ENCODE measurements at places on chromosomes 12 and 14.

DNA sequence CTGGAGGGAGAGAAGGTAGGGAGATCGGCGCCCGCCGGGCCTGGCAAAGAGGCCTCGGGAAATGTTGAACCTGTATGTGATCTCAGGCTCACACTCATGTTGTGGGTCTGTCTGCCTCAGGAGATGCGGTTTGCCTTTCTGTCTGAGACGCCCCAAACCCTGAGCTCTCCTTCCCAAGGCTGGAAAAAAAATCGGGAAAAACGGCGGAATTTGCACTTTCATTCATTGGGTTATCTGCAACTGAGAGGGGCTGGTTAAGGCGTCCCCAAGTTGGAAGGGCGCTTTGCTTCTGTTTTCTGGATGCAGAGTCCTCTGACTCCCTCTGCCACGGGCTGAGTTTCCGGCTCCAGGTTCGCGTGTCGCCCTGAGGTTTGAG, 5.0 kb upstream of the HOXC9 start:
- no peak for DNase-seq

DNA sequence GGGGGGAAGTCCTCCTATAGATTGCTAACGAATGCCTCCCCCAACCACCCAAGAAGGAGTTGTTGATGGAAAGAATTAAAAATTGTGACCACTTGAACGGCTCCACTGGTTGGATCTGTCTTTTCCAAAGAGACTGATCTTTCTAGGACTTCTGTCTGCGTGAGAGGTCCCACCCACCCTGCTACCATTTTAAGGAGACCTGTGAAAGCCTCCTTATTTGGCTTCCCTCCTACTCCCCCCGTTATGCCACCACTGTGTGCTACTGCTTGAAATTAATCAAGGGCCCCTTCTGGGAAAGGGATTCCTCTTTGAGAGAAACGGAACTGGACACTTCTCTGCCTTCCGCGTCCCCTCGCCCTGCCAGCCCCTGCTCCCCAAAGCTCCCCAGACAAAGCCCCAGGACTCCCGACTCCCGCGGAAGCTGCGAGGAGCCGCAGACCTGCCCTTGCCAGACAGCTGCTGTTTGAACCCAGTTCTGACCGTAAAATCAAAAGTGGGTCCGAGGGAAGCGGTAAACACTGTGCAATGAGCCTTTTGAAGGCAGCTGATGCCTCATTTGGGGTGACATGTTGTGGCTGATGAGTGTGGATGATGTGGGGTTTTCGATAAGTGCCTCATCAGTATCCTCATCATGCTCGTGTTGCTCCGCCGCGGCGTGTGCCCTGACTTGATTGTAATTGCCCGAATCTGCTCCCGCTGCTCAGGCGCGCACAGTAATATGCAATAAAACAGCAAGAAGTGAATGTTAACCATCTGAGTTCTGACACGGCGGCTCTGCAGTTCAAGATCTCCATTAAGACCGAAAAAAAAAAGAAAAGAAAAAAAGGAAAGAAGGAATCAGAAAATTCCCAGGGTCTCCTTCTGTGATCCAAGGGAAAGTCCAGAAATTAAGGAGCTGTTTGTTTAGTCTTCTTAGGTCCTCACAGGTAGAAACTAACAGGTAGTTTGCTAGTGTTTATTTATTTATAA, 48.2 kb downstream of the MBIP start:
- no peak for DNase-seq

DNA sequence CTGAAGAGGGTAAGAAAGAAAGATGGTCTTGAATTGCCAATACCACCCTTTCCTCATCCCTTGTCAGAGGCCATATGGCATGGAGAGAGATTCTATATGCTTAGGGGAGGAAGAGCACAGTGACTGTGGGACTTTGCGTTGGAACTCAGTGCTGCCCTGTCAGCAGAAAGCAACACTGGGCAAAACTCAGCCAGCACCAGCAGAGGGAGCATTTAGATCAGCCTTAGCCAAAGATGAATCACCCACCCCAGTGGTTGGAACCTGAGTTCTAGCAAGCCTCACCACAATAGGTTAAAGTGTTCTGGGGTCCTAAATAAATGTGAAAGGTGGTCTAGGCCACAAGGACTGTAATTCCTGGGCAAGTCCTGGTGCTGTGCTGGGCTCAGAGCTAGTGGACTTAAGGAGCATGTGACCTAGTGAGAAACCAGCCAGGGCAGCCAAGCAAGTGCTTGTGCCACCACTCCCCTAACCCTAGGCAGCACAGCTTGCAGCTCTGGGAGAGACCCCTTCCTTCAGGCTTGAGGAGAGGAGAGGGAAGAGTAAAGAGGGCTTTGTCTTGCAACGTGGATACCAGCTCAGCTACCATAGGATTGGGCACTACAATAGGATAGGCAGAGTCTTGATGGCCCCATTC, 11.4 kb upstream of the BCAT1 start:
- peak; percentile 4 for DNase-seq

- no peak for DNase-seq
Measured at GRCh38 chr14:99529899-99530298, 48.7 kb downstream of the CCNK start.

- DNase-seq = no peak
Measured at GRCh38 chr14:34684578-34684977, 29.8 kb downstream of the CFL2 start.

DNA sequence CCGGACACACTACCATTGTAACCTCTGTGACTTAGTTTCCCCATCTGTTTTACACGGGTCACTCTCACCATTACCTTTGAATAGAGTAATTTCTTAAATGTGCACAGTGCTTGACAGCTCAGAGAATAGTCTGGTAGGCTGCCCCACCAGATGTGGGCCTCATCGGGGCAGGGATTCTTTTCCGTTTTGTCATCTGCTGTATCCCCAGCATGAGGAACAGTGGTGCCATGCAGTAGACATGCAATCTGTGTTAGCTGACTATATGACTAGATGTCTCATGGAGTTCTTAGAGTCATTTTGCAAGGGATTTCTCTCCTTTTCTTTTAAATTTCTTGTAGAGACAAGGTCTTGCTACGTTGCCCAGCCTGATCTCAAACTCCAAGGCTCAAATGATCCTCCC, 44.9 kb upstream of the PLEKHG3 start:
- no peak for DNase-seq

DNA sequence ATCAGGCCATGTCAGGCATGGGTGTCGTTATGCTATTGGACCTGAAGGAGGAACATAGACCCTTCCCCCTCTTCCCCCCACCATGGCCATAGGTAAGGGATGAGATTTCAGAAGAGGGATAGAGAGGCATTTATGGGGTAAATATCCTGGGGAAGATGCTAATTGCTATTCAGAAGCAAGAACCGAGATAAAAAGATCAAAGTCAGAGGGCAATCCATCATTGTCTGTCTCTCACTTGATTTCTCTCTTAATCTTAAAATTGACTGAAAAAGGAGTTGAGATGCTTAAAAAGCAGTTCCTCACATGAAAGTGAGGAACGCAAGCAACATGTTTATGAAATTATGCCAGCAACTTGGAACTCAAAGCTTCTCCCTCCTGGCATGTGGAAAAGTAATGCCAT, 212.0 kb downstream of the RPAP3 start:
- no peak for DNase-seq

DNA sequence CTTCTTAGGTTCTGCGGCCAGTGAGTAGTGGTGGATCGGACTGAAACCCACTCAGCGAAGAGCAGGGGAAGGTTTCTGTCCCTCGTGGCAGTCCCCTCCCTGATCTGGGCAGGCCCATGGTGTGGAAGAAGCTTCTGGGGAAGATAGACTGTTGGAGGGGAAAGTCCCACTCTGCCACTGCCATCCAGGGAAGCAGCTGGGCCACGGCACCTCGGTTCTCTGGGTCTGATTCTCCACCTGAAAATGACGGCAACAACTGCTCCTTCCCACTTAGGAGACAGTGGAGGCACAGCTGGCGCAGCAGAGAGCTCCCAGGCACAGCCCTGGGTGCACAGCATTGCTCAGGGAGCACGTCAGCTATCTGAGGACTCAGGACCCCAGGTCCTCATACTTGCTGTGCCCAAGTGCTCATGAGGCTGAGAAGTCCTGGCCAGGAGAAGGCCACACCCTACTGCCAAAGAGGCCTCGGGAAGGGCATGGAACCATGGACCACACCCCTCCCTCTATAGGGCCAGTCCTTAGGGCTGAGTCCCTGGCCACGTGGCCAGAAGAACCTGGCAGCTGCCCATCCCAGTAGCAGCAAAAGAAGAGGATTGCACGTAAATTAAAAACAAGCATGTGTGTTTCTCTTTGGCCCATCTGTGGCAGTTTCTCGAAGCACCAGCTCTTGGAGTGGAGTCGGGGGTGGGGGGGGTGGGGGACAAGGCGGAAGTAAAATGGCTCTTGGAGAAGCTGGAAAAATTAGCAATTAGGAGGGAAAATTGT, 85.3 kb upstream of the BCL11B start:
- DNase-seq = no peak

DNA sequence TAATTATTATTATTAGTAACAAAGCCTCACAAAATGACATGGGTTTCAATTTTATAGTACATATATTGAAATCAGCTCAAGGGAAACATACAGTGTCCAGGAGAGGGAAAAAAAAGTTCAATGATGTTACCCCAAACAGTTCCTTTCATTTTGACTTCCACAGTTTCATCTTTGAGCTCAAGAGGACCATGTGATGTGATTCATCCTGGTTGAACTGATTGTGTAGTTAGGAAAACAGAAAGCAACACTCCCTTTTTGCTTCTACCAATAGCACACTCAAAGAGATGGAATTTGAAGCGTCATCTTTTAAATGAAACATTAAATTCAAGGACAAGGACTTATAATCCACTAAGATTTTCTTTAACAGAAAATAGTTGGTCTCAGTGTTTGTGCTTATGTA, 461.0 kb downstream of the FOXG1 start:
- no peak for DNase-seq

DNA sequence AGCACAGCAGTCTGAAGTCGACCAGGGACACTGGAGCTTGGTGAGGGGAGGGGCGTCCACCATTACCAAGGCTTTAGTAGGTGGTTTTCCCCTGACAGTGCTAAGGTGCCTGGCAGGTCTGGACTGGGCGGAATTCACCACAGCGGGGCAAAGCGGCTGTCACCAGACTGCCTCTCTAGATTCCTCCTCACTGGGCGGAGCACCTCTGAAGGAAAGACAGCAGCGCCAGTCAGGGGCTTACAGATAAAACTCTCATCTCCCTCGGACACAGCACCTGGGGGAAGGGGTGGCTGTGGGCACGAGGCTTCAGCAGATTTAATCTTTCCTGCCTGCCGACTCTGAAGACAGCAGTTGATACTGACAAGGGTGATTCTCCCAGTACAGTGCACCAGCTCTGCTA, 39.1 kb downstream of the DDHD1 start:
- no peak for DNase-seq

DNA sequence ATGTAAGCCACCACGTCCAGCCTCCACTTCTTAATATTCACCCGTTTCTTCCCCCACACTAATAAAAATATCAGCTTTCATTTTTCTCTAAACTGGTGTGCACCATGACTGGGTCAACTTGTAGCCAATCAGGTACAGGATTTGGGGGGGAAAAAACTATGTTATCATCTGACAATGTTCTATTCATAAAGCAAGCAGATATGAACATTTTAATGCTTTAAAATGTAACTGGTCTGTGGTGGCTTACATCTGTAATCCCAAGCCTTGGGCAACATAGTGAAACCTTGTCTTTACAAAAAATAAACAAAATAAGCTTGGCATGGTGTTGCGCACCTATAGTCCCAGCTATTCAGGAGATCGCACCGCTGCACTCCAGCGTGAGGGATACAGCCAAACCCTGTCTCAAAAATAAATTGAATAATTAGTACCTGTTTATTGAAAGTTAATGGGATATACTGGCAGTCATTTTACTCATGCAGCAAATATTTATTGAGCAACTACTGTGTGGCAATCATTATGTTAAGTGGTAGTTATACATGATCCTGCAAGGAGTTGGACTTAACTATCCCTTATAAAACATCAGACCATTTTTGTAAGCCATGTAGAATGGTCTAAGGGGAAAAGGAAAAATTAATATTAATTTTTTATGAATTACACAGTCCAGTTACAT, 15.3 kb upstream of the ITPR2 start:
- no peak for DNase-seq

DNA sequence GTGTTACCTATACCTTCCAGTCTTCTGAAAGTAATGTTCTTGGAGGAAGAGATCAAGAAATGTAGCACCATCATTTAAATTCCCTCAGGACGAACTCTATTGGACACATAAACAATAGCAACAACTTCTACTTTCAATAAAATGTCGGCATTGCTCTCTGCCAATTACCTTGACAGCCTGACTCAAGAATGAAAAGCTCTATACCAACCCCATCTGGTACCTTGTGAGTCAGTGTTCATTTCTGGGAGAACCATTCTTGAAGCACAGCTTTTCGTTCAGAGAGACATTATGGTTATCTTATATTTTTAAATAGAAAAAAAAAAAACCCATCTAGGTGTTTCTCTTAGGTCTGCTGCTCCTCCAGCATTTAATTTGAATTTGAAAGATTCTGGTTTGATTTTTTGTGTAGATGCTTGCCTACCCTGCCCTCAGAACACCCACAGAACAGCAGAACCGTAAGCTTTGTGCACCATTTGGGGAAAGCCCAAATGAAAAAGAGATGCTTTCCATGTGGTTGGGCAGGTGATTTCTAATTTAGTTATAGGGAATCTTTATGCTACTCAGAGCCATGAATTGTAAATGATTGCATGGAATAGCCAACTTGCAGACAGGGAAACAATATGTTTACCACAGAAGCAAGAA, 156.0 kb downstream of the SAMD4A start:
- no peak for DNase-seq

- DNase-seq = no peak
Measured at GRCh38 chr12:6451348-6452244, at the start of gene TAPBPL. TSS of gene TAPBPL (plus strand) at chr12:6452042. CDS start at chr12:6452249, 207 bp downstream.

- DNase-seq = no peak
Measured at GRCh38 chr14:24809135-24809534, 175.1 kb upstream of the GZMB start.

GRCh38 chr12:56223571-56224101, 506 bp upstream of the NABP2 start:
- no peak for DNase-seq

DNA sequence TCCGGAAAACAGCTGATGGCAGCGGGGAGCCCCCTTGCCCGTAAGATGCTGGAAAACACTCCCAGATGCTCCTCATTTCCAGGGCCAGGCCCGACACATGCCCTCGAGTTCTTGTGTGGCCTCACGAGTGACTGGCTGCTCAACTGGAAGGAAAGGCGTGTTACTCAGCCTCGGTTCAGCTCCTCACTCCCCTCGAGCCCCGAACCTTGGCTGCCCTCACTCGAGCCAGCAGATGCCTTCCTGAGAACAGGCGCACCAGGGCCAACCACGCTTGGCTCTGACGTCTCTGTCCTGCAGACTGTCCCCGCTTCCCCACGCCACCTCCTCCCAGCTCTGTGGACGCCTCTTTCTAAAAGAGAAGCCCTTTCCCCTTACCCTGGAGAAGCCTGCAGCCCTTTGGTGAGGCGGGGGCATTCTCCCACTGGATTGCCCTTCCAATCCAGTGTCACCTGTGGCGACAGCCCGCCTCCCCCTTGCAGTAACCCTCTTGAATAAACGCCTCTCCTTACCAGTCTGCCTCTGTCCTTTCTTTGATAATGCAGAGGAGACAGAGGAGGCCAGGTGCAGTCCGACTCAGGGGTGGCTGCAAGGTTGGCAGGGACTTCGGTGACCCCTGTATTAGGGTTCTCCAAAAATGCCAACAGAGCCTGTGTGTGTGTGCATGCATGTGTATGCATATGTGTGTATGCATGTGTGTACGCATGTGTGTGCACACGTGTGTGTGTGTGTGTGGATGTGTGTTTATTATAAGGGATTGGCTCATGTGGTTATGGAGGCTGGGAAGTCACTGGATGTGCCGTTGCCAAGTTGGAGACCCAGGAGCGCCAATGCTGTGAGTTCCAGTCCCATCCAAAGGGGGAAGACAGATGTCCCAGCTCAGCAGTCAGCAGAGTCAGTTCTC, 166.3 kb downstream of the KIF26A start:
- DNase-seq = no peak

All from stimulated activated CD4-positive, alpha-beta T cell treated with anti-CD3 and anti-CD28 coated beads, Interleukin-1b, Interleukin-23, amount 100 ng/mL, for 1 hour (primary cell).